NCI-H446 (cell line): ENCODE measurements at places on chromosomes 4 and X.

- no peak for DNase-seq
Measured at GRCh38 chr4:27081675-27082586, 221.3 kb downstream of the STIM2 start.

GRCh38 chrX:74450803-74451449 is 29.6 kb downstream of the SLC16A2 start:
- no peak for DNase-seq

DNA sequence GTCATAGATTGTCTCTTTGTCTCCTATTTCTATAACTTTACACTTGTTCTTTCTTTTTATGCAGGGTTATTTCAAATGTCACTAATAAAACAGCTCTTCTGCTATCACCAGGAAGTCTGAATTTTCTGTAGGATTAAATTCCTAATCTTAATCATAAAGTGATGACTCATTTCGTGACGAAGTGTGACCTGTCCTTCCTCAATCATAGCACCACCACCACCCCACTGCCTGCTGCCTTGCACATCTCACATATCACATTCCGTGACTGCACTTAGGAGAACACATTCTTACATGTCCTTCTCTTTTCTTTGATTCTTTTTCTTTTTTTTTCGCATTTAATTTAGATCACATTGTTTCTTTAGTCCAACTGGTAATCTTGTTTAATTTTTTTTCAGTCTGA is 57.7 kb upstream of the UGT2B7 start:
- DNase-seq, result no peak

DNA sequence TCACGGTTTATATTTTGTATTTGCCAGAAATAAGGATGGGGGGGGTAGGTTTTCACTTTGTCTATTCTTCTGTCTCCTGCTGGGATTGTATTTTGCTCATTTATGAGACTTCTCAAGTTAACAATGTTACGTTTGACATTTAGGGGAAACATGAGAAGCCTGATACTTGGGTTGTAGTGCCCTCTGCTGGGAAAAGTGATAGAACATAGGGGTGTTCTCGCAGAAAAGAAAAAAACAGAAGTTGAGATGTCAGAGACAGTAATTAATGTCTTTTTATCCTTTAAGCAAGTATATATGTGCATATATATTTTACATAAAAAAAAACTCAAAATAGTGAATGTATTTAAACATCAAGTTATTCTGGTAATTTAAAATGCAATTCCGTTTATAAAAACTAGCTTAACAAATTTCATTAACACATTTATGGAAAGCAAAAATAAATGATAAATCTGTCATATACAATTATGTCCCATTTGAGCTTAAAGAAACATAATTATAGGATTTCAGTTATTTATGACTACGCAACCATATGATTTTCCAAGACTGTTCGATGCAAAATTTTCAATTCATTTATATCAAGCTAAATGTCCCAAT is 46.0 kb upstream of the TMPRSS11F start:
- DNase-seq, result peak; percentile 15

GRCh38 chr4:94307231-94307871 is 35.3 kb downstream of the HPGDS start:
- peak; percentile 3 for DNase-seq

GRCh38 chrX:139360356-139360755 is 170.2 kb upstream of the F9 start:
- DNase-seq, result no peak

DNA sequence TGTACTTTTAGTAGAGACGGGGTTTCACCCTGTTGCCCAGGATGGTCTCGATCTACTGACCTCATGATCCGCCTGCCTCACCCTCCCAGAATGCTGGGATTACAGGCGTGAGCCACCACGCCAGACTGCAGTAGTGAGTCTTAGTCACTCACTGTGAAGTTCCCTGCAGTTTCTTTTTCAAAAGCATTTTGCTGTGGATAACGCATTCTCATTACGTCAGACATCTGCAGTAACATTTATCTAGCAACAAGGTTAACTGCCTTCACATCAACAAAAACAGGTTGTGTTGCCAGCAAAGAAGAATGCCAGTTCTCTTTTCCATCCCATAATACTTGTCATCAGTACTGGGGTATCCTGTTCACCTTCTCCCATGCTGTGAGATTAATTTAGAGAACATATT is 164.6 kb downstream of the DHRSX start:
- no peak for DNase-seq

GRCh38 chrX:97743014-97743413 is 859.3 kb downstream of the RPA4 start:
- no peak for DNase-seq

DNA sequence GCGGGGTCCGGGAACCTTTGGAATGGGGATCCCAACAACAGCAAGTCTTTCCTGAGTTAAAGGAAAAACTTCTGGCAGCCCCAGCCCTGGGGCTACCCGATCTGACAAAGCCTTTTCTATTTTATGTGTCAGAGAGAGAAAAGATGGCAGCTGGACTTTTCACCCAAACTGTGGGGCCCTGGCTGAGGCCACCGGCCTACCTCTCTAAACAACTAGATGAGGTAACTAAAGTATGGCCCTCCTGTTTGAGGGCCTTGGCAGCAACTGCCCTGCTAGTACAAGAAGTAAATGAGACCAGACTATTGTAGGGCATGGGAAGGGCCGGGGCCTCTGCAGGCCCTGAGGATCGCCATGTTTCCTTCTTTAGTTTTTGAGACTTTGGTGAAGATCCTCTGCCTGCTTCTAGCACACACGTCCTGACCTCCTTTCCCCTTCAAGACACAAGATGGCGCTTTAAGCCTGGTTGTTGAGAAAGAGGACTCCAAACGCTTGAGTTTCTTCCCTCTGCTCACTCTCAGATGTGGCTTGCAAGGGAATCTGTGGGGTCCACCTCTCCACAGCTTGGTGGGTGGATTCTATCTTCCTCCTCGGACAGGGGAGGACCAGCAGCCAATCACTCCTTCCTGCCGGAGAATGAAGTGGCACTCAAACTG is 18.5 kb upstream of the DRD5 start:
- no peak for DNase-seq

DNA sequence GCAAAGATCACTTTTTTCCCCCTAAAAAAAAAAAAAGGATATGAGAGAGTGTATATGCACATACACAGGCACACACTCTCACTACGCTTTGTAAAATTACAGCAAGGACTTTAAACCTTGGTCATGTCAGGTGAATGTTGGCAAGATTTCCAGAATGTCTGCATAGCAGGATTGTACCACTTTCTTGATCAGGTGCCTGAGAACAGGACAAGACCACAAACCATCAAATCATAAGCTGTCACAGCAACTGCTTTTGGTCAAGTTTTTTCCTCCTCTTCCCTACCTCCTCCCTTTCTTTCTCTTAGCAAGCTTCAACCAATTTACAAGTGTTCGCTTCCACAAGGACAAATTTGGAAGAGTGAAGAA is 15.3 kb downstream of the PPARGC1A start:
- no peak for DNase-seq

DNA sequence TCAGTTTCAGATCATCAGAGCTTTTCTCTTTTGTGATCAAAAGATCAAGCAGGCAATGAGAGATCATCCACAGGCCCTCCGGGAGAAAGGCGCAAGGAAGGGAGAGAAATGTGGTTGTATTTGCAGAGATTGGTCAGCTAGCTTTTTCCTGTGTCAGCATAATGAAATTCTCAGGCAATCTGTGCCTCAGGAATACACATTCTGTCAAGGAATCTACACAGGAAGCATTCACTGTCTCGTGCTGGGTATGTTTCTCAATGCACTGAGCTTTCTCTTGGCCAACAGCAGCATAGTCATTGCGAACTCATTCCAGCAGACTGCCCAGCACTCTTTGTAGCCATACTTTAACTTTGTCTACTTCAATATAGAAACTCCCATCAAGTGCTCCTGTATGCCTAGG is 413.7 kb downstream of the PPP3CA start:
- no peak for DNase-seq

- DNase-seq, result no peak
Measured at GRCh38 chr4:3329887-3330286, 37.1 kb downstream of the RGS12 start.

DNA sequence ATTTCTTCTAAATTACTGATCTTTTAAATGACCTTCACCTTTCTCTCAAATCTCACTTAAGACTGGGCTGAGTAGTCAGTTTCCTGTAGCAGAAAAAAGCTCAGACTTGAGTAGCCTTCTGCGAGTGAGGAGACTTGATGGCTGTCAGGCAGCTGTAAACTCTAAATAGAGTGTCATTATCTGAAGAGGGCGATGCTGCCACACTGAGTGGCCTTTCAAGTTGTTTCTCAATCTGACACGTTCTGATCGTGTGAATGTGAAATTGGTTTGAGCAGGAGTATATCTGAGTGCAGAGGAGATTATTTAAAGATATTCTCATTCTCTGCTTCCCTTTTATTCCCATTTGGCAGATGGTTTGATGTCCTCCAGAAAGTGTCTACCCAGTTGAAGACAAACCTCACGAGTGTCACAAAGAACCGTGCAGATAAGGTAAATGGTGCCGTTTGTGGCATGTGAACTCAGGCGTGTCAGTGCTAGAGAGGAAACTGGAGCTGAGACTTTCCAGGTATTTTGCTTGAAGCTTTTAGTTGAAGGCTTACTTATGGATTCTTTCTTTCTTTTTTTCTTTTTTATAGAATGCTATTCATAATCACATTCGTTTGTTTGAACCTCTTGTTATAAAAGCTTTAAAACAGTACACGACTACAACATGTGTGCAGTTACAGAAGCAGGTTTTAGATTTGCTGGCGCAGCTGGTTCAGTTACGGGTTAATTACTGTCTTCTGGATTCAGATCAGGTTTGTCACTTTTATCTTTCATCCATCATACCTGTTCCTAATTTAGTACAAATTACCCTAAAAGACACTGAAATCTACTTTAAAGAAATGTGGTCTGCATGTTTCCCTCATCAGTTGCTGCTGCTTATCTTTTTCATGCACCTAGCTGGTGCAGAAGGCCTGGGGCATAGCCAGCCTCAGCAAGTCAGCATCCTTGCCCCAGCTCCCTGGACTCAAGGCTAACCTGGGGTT is 74.3 kb upstream of the MSANTD1 start:
- DNase-seq, result no peak

DNA sequence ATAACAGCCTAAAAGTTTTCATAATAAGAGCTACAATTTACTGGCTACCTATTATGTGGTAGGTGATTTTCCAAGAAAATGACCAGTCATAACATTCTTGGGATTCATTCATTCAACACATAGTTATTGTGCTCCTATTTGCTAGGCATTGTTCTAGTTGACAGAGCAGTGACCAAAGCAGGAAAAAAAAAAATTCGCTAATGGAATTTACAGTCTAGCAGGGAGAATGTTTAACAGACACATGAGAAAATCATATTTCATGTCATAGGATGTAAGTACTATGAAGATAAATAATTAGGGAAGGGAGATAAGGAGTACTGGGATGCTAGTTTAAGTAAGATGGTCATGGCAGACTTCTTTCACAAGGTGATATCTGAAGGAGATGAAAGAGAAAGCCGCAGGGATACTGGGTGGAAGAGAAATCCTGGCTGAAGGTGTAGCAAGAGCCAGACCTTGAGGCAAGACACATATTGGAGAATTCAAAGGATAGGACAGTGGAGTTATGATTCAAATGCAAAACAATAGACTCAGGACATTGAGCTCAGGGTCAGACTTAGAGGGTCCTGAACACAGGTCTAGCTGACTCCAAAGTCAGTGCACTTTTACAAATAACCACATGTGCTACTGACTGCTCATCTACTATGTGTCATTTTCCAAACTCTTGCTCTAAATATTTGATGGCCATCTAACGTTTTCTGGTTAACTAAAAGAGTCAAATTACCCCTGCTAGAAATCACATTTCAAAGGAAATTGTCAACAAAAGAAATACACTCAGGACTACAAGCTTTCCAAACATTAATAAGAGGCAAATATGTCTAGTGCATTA is 20.4 kb downstream of the SPCS3 start:
- no peak for DNase-seq

- no peak for DNase-seq
Measured at GRCh38 chr4:48472794-48473193, 10.3 kb upstream of the SLC10A4 start.

- DNase-seq, result no peak
Measured at GRCh38 chr4:85736571-85736970, 261.6 kb downstream of the ARHGAP24 start.

- DNase-seq, result no peak
Measured at GRCh38 chr4:86508436-86508835, 85.7 kb upstream of the PTPN13 start.

DNA sequence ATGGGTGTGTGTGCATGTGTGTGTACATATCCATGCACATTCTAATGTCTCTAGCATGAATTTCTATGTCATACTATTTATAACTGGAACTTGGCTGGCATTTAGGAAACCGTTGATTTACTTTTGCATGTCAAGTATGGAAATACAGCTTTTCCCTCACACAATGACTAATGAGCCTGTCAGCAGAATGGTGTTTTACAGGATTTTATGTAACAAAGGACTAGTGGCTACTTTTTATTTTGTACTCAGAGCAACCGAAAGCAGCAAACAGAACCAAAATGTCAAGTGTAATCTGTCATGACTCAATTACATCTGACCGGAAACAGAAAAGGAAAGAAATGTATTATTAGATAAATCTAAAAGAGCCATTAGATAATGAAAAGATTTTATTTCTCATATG is 1911.5 kb upstream of the AGA start:
- DNase-seq, result no peak

- DNase-seq, result no peak
Measured at GRCh38 chrX:15129412-15129811, 140.5 kb downstream of the ASB9 start.

DNA sequence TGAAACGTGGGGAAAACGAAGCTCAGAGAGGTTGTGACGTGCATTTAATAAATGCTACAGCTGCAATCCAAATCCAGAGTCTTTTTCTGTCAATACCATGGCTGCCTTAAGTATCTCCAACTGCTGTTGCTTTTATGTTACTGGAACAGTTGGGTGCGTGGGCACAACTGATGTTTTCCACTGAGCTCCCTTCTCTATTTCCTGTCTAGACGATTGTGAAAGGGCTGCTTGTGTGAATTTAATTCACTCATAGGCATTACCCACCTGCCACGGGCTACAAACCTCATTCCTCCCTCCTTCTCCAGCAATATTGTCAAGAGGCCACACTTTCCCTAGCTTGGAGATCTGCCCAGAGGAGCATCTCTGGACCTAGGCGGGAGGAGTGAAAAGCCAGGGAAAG is 526.0 kb downstream of the MID1IP1 start:
- no peak for DNase-seq

GRCh38 chr4:137408527-137409177 is 123.6 kb downstream of the PCDH18 start:
- no peak for DNase-seq

GRCh38 chrX:66046612-66047235 is 6.8 kb upstream of the VSIG4 start:
- no peak for DNase-seq

DNA sequence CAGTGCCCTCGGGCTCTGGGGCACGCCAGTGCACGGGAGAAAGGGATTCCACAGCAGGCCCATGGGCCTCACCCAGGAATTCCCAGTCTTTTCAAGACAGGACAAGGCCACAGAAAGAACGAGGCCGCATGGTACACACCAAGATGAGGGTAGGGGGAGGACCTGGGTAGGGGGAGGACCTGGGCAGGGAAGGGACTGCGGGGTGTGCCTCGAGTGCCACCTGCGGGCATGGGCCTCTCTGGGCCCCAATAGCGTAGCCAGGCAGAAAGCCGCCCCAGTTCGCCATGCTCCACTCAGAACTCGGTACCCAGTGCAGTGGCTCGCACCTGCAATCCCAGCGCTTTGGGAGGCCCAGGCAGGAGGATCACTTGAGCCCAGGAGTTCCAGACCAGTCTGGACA is 14.0 kb upstream of the DUSP9 start:
- DNase-seq, result no peak
